NCI-H1092 treated with DMSO at 0.1 percent for 48 hours (cell line): ENCODE measurements at places on chromosomes 13 and 19.

DNA sequence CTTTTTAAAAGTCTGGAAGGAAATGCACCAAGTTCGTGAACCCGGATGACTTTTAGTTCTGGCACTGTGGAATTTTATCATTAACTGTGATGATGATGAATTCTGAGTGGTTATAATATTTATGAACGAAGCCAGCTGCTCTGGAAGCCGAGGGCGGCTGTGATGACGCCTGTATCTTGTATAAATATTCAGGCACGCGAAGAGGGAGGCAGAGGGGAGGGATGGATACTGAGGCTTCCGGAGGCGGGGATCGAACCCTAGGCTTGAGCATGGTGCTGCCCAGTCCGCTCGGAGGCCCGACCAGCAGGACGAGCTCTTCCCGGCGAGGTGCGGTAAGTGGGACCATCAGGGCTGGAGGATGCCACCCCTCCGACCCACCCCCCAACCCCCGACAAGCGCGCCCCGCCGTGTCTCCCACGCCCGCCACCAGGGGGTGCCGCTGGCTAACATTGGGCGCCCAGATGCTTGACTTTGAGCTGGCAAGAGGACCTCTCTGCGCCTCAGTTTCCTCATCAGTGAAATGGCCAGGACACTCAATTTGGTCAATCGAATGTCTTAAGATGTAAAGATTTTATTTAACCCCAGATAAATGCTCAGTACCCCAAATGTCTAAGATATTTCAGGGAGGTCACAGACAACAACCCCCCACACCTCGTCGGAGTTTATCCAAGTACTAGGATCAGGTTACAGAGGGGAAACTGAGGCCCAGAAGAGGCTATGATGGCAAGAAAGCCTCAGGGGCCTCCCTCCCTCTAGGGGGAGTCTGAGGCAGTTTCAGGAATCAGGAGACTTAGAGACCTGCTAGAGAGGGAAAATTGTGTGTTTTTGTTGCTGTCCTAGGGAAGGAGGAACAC, 4.5 kb upstream of the RAB3A start:
- peak; percentile 38 for DNase-seq

DNA sequence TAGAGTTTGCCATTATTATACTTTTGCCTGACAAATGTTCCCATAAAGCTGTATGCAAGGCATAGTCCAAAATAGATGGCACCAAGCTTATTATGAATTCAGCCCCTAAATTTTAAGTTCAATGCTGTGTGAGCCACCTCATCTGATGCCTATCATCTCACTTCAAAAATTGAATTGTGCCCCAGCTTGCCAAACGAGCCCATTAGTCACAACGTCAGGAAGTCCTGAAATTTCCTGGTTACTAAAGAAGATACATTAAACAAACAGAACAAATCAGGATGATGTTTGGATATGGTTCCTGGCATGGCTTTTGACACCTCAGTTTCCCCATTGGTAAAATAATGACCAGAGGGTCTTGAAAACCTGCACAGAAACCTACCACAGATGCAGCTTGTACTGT, 147.5 kb upstream of the SOX21 start:
- no peak for DNase-seq

DNA sequence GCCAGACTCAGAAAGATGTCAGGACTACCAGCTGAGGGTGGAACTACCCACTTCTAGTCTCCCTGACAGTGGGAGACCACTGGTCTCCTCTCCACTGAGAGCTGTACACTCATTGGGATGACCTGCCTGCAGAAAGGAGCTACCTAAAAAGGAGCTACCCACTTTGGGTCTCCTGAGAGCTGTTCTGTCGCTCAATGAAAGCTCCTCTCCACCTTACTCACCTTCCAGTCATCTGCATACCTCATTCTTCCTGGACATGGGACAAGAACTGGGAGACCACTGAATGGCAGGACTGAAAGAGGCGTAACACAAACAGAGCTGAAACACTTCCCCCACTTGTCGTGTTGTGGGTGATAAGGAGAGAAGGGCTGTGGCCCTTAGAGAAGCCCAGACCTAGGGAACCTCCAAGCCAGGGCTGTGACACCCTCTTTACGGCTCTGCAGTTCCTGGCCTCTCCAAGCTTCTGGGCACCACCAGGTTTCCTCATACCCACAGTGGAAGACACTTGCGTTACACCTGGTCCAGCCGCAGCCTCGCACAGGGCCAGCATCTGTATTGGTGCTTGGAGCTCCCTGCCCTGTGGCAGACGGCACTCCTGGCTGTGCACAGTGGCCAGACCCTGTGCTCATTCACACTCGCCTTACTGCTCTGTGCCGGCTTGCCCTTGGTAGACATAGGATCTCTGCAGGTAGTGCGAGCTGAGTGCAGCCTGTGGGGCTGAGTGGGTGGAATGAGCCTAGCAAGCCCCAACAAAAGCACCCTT, 54.9 kb upstream of the SLITRK6 start:
- DNase-seq = no peak

DNA sequence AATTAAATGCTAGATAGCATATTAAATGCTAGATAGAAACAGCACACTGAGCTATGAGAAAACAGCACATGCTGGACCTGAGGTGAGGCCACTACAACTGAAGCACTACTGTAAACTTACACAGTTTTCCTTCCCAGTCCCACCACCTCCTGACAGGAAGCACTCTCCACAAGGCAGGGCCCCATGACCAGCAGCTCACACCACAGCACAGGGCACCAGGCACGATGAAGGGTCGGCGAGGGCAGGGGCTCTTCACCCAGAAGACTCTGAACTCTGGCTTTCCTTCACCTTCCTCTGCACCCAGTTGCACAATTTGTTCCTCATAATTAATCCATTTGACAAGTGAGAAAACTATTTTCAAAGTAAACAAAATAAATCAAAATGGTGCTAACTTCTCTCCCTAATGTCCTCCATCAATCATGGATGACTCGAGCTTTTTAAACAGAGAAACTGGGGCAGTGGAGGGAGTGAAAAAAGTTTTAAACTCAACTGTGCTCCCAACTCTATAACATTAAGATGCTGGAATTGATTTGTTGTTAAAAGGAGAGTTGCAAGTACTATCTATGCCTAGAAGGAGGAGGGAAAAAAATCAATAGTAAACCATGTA, 568.7 kb downstream of the UQCRFS1 start:
- DNase-seq = no peak

GRCh38 chr13:23903906-23904280, 6.6 kb upstream of the C1QTNF9B start:
- DNase-seq = no peak
